ENCODE measurements at places on chromosomes 11 and 22.
A peak's percentile ranks its signal among the peaks of the same experiment; 100 is the strongest.

DNA sequence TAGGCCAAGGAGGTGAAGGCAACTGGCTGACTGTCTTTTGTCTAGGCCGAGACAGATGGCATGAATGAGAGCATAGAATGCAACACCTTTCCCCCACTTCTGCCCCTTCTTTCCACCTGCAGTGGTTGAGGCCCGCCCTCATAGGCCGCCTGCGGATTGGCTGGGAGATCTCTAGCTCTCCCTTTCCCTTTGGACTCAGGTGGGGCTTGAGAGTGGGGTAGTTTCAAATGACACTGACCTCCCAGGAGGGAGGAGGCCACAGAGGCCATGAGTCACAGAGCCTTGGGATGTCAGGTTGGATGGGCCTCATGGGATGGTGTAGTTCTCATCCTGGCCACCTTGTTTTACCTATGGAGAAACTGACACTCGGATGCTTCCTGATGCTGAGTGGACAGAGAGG lies 9.1 kb downstream of the MICAL2 start:
- DNase-seq, result no peak

GRCh38 chr11:75558939-75559843 lies 2.9 kb upstream of the SERPINH1 start:
- no peak for DNase-seq

GRCh38 chr11:94799726-94800125 lies 31.6 kb downstream of the AMOTL1 start:
- DNase-seq, result no peak

DNA sequence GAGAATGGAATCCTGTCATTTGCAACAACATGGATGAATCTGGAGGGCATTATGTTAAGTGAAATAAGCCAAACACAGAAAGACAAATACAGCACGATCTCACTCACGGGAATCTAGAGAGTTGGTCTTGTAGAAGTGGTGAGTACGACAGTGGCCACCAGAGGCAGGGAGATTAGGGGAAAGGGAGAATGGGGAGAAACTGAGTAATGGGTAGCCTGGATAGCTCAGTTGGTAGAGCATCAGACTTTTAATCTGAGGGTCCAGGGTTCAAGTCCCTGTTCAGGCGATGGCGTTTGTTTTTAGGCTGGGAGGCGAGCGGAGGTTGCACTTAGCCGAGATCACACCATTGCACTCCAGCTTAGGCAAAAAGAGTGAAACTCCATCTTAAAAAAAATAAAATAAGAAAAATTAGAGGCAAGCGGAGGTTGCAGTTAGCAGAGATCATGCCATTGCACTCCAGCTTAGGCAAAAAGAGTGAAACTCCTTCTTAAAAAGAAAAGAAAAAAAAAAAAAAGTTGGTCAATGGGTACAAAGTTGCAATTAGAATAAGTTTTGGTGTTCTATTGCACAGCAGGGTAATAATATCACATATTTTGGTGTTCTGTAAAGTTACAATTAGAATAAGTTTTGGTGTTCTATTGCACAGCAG lies 95.7 kb upstream of the UBASH3B start:
- peak; percentile 83 for DNase-seq

- no peak for DNase-seq
These were observed at the start of gene KCNJ1 for GRCh38 chr11:128867277-128867676. KCNJ1 (minus strand) TSS chr11:128867296; CDS start chr11:128840243, 27,053 bp downstream.

GRCh38 chr11:81874635-81875034 lies 859.0 kb downstream of the FAM181B start:
- no peak for DNase-seq
